T-helper 2 cell treated with Interferon-gamma antibody and Interleukin-4, amounts not matched to agents 5 μg/mL and 100 μg/mL, for 36 hours (primary cell): ENCODE measurements at places on chromosomes 13 and 19.

DNA sequence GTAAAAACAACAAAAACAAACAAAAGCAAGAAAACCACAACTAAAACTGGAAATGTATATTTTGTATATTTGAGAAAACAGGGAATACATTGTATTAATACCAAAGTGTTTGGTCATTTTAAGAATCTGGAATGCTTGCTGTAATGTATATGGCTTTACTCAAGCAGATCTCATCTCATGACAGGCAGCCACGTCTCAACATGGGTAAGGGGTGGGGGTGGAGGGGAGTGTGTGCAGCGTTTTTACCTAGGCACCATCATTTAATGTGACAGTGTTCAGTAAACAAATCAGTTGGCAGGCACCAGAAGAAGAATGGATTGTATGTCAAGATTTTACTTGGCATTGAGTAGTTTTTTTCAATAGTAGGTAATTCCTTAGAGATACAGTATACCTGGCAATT, 17.1 kb downstream of the KLF5 start:
- no peak for DNase-seq

DNA sequence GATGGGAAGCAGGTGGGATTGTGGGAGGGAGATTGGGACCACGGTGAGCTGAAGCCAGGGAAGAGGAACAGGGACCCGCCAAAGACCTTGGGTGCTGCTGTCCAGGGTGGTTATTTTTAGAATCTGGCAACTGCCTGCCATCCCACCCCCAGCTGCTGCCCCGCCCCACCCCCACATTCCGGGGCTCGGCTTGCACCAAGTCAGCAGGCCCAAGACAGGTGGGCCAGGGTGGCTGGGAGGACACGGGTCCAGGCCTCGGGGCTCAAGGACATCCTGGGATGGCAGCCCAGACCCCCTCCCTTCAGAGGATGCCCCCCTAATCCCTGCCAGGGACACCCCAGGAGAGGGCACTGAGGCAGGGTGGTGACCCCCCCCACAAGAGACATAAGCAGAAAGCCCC, 827 bp downstream of the CKM start:
- no peak for DNase-seq

DNA sequence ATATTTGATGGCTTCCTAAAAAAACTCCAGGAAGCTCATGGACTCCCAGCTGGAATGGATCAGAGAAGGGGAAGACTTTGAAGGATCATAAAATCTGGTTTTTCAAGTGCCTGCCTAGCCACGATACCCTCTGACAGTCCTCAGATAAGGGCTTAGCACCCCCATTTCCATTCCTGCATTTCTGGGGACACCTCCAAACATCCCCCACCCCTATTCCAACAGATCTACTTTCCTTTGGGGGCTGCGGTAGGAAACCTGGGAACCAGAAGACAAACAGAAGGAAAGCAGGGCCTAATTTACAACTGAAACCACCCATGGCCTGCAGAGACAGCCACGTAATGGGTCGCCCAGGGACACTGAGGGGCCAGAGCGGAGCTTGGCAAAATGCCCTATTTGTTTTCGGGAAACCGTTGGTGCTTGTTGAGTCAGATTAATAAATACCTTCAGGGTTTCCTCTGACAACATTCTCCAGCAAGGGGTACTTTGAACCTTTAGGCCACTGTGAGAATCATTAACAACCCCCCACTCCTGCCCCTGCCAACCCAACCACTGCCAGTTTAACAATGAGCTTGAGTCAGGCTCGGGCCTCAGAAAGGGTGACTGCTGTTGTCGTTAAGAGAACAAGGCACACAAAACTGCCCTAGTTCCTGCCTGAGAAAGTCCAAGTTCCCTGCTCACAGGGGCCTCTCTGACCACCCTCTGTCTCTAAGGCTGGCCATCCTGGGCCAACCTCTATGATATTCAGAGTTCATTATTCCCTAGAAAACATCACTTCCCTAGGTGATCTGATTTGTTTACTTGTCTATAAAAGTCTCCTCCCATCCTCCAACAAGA, 23.5 kb downstream of the RHPN2 start:
- DNase-seq, result no peak

- DNase-seq, result no peak
These were observed 23.1 kb downstream of the ARID3A start for GRCh38 chr19:948842-949496.

GRCh38 chr19:8240274-8241229, 31.4 kb downstream of the CERS4 start:
- peak; percentile 12 for DNase-seq

GRCh38 chr19:7751157-7751783, 3.9 kb upstream of the CD209 start:
- peak; percentile 13 for DNase-seq
